ENCODE measurements at places on chromosomes 6 and 20.
A peak's percentile ranks its signal among the peaks of the same experiment; 100 is the strongest.

DNA sequence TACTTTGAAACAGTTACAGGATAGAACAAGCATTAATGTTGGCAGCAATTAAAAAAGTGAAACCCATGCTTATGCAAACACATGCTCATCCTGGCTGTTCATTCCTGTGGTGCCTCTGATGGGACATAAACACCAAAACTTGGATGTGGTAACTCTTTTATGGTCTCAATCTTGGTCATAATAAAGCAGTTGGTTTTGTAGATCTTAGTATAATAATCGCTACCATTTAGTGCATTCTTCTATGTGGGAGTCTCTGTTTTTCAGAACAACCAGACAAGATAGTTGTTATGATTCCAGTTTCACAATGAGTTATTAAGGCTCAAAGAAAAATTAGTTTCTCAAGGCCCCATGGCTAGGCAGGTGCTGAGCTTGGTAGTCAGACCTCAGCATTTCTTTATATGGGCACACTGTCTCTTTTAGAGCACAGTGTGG, 184.0 kb downstream of the UTRN start:
- DNase-seq, result no peak

DNA sequence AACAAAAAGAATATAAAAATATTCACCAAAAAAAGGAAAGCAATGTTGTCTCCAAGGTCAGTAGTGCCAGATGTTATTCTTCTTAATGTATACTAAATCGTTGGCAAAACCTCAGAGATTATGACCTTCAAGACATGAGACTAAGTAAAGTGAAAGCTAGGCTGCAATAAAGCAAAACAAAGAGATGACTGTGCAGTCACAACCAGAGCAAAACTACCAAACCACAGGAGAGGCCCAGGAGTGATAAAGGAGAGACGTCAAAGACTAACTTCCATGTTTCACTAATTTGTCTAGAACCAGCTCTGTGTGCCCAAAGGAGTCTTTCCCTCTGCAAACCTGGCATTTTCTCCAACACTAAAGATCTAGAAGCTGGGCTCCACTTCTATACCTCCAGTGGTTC, 155.9 kb upstream of the POU3F2 start:
- DNase-seq, result no peak

DNA sequence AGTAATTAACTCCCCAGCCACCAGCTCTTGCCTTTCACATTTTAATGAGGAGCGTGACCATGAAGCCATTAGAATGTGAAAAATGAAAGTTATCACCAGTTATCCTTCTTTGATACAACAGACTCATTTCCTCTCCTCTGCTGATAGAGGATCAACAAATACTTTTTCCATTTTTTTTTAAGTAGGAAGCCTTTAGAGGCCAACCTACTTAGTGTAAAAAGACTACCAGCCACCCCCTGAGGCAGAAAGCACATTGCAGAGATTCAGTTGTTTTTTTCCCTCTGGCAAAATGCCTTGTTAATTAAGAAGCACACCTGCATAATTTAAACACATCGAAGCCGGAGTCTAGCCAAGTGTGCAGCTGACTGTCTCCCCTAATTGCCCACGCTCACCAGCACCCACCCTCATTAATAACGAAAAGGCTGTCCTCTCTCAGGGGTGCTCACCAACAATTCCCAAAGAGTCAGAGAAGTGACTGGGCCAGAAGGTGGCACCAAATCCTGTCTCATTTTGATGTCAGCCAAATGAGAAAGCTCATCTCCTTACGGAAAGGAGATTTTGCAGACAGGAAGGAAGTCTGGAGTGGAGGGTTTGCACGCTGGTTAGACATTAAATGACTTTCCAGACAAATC, 60.9 kb upstream of the MC3R start:
- no peak for DNase-seq

DNA sequence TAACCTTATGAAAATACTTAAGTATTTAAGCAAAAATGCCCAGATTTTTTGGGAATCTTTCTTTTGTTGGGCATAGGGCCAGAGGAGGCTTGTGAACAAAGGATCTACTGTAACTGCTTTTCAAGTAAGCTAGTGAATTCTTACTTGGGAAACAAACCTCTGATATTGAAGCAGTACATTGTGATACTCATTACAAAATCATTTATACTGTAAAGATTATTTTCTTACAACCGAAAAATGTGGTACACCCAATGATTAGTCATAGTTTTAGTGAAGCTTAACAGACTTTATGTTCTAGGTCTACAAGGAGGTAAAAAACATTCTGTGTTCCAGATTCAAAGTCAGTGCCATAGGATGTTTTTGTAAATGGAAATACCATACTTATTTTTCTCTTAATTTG, 272.9 kb upstream of the KCNQ5 start:
- DNase-seq, result no peak

DNA sequence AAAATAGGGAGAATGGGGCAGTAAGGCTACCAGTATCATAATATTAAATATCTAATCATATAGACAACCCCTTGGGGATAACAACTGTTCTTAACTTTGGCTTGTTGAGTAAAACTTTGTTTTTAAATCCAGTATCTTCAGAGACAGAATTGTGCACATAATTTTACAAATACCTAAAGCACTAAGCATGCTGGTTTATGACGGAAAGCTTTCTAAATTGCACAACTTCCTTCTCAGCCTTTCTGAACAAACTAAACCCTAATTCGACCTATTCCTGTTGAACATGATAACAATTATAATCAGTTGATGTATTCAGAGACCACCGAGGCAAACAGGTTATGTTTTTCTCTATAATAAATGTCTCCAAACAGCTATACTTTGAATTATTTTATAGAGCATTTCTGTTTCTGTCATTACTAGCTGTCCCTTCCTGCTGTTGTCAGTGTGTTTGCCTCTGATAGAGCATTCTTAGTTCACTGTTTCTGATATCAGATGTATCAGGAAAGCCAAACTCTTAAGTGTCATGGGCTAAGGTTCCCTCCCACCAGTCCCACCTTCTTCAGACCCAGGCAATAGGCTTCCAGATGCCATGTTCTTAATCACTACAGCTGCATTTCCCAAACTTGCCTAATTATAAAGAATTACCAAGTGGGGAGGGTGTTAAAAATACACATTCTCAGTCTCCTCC, 8.7 kb downstream of the ZHX3 start:
- DNase-seq, result no peak

DNA sequence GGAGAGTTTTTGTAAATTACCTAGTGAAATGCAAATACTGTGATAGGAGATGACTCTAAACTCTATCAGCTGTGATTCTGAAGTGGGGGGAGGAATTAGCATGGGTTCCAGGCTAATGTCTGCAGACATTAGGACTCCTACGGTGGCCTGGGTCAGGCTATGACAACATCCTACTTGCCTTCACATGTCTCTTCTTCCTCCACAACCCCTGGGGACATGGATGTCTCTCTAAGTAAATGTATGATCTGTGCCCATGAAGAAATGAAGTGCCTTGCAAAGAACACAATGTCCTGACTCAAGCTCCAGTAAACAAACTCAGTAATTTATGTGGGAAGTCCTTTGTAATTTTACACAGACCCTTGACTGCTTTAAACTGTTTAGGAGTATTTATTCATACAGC, 165.8 kb upstream of the EEF1E1 start:
- no peak for DNase-seq

DNA sequence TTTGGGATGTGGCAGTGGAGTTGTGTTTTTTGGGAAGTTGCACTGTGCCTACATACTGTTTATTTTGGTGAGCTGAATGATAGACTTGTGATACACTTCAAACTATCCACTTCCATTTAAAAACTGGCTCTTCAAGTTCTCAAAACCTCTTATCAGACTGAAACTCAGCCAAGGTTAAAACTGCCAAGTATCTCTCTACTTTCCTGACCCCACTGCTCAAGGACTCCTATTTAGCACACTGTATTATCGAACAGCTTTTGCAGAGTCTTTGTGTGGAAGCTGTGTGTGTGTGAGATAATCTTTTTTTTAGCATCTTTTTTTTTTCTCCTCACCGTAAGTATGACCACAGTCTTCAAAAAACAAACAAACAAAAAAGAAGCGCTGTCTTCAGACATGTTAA, 21.1 kb downstream of the STX11 start:
- no peak for DNase-seq

DNA sequence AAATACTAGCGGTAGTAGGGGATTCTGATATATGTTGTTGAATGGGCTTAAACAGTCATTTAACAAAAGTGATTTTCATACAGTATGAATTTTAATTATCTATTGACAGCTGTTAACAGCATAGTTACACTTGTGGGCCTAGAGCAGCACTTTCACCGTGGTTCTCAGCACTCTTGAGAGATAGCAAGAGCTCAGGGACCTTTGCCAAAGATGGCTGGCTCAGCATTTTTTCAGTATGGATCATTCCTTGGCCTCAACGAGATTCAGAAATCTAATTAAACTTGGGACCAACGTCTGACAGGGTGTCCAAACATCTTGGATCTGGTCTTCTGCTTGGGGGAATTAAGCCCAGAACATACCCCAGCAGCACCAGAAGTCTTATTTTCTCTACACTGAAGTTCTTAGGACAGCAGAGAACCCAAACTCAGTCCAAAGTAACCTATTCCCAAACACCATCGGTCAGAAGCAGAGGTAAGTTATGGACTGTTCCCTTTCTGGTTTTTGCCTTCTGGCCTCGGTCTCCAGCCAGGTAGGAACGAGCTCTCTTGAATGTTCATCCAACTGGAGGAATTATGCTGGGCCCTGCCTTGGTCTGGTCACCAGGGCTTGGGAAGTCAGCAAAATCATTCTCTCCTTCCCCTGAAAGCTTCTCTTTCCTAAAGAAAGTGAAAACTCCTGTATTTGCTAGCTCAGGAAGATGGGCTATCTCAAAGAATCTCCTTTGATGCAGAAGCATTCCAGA, 25.7 kb downstream of the PRPH2 start:
- no peak for DNase-seq

GRCh38 chr6:158597565-158597964, 37.7 kb downstream of the TMEM181 start:
- DNase-seq, result no peak

- DNase-seq, result no peak
Observed at GRCh38 chr20:757506-757905, 10.8 kb downstream of the SLC52A3 start.

- DNase-seq, result no peak
Observed at GRCh38 chr6:156804402-156804801, 27.2 kb downstream of the ARID1B start.

GRCh38 chr6:142612956-142613355, 311.1 kb downstream of the ADGRG6 start:
- no peak for DNase-seq

- no peak for DNase-seq
Observed at GRCh38 chr20:36768768-36769430, 4.7 kb downstream of the DSN1 start.

DNA sequence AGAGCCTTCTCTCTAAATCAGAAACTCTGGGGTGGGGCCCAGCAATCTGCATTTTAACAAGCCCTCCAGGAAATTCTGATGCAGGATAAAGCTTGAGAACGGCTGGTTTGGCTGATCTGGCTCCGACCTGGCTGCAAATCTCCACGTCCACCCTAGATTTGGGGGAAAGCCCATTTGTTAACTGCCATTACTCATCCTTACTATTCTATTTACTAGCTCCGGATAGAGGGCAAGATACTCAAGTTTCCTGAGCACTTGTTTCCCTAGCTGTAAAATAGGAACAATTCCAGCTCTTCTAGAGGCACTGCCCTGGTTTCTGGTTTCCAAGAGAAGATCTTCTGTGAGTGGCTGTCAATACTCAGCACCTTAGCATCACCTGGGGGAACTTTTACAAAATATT, 44.4 kb downstream of the DAAM2 start:
- DNase-seq, result no peak

DNA sequence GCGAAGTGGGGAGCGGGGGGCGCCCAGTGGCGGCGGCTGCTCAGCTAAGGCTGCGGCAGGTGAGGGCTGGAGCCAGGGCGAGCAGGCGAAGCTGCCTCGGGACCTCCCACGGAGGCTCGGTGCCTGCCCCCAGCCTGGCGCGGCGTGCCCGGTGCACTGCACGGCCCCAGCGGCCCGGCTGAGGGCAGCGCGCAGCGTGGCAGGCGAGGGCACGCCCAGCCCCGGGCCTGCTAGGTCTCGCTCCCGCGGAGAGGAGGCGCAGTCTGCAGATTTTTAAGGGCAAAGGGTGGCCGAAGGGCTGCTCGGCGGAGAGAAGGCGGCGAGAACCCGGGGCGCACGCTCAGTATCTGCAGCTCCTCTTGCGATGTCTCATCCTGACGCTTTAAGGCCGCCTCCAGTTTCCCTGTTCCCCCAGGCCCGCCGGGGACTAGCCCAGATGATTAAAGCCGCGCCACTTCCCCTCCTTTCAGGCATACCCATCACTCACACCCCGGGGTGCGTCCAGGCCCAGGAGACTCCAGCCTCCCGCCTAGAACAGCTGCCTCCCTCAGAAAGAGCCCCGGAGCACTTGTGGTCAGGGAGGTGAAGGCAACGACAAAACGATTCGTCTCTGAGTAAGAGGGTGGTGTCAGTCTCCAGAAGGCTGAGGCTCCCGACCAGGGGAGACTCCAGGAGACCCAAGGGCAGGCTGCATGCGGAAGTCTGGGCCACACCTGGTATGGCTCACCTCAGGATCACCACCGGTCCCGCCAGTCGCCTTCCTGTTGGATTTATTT, at the start of gene FERMT1:
Gene FERMT1, minus strand, starts transcription at position 158 of the 776 bp plus-strand sequence. CDS start 3,476 bp downstream, outside the sequence.
- peak; percentile 63 for DNase-seq

GRCh38 chr6:31572041-31572911, at the start of gene LTA:
LTA (plus strand) TSS chr6:31572289; CDS start chr6:31572743, 454 bp downstream.
- no peak for DNase-seq

DNA sequence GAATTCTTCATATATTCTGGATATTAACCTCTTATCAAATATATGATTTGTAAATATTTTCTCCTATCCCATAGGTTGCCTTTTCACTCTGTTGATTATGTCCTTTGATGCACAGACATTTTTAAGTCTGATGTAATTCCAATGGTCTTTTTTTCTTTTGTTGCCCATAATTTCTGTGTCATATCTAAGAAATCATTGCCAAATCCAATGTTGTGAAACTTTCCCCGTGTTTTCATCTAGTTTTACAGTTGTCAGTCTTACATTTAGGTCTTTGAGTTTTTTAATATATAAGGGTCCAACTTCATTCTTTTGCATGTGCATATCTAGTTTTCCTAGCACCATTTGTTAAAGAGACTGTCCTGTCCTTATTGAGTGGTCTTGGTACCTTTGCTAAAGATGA, 111.5 kb downstream of the SESN1 start:
- DNase-seq, result no peak
